Activated CD8-positive, alpha-beta memory T cell treated with anti-CD3 and anti-CD28 coated beads for 1 hour (primary cell): ENCODE measurements at places on chromosomes 16 and 17.

GRCh38 chr17:58328195-58329034 is at the start of gene TSPOAP1:
TSPOAP1 (minus strand) TSS chr17:58328795; CDS start chr17:58327920, 875 bp downstream.
- no peak for DNase-seq

DNA sequence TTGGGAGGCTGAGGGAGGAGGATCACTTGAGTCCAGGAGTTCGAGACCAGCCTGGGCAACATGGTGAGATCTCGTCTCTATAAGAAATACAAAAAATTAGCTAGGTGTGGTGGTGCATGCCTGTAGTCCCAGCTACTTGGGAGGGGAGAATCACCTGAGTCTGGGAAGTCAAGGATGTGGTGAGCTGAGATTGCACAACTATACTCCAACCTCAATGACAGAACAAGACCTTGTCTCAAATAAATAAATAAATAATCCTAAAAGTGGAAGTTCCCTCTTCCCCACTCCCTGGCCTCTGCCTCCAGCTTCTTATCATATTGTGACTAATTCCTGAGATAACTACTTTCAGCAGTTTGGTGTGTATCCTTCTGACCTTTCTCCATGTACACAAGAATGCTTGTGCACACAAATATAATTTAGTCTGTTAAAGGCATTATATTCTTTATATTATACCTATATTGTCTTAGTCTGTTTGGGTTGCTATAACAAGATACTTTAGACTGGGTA is 23.5 kb upstream of the DNAJA2 start:
- DNase-seq, result no peak

DNA sequence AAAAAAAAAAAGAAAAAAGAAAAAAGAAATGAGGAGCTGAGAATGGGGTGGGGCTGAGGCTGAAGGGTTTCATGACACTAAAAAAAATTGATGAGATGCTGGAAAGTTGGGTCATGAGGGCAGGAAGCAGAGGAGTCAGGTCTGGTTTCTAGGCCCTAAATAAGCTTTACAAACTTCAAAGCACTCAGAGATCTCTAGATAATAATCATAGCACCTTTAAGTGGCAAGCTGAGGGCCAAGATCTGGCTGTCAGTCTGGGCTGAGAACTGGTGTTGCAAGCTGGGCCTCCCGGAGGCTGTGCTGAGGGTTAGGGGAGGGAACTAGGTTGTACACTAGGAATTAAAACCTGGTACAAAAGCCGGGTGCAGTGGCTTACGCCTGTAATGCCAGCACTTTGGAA is 6.4 kb downstream of the ZNF764 start:
- DNase-seq, result no peak

DNA sequence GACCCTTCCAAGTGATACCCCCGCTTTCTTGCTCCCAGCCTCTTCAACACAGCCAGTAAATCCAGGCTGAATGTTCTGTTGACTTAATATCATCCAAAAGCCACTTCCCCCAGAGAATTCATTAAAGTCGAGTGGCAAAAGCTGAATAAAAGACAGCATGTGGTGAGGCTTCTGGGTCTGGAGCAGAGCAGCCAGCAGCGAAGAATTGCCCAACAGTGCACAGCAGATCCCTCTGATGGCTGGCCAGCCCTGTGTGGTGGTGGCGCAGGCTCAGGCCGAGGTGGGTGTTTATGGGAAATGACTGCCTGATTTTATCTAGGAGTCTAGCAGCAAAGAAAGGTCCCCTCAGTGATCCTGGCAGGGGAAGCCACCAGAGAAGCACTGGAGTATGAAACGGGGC is 30.3 kb upstream of the RCVRN start:
- DNase-seq, result no peak

DNA sequence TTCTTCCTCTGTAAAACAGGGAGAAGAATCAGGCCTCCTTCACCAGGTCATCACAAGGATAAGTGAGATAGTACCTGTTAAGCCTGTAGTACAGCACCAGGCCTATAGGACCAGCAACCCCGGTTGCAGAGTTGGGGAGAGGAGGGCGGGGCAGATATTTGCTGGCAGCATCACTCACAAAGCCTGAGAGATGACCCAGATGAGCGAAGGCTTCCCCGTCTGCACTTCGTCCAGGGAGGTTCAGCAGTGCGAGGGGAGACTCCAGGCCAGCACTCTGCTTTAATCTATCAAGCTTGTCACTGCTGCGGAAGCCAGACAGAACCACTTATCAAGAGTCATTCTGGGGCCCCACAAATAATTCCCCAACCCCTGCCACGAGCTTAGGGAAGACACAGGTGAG is 15.8 kb upstream of the RBBP6 start:
- DNase-seq, result no peak

DNA sequence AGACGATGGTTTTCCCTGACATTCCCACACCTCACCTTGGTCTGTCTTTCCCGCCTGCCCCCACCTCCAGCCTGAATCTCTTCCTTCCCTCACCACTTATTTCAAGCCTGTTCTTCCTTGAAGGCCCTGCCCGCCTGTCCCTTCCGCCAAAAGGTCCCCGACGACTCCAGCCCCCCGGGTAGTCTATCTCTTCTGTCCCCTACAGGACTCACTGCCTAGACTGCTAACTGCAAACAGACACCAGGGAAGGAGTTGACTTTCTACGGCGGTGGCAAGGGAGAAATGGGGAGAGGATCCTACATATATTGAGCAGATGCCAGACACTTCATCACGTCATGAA is 53.7 kb downstream of the NT5M start:
- DNase-seq, result no peak

DNA sequence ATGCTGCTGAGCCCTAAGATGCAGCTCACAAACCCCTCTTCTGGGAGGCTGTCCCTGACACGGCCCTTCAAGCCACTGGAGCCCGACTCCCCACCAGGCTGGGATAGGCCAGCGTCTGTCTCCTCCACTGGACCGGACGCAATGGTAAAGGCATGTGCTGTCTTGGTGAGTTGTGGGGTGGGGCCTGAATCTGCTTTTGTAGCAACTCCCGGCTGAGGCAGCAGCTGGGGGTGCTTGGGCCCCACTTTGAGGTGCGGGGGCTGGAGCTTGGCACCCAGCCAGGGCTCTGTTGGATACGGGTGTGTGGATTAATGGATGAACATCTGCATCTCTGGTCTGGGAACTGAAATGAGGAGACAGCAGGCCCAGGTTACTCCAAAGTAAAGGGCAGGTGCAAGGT is 3.5 kb upstream of the NLRC3 start:
- no peak for DNase-seq

DNA sequence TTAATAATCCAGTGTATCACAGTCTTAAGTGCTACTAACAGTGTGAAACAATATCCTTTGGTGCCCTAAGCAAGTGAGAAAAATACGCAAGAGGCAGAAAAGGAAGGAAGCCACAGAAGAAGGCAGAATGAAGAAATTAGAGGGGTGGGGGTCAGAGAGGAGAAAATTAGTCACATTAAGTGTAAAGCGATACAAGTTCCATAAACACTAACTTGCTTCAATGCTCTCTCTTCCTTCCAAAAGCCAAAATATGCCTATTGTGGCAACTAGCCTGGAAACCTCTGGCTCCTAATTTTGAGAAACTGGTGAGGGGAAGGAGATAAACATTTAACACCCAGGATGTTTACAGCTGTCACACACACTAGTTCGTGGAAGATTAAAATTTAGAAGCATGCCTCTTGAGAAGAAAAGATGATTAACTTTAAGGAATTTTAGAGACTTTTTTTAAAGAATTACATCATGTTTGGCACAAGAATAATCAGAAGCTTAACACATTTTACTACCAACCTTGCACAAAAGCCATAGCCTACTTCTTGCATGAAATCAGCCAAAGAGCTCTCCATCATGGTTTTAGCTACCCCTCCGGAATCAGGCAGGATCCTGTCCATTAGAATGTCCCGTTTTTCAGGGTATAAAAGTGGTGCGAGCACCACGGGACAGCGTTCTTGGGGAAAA is 44.7 kb downstream of the CNOT1 start:
- no peak for DNase-seq

- DNase-seq, result no peak
Measured at GRCh38 chr16:10762336-10763016, 18.8 kb downstream of the NUBP1 start.

- no peak for DNase-seq
Measured at GRCh38 chr17:80689129-80689619, 144.5 kb downstream of the RPTOR start.

DNA sequence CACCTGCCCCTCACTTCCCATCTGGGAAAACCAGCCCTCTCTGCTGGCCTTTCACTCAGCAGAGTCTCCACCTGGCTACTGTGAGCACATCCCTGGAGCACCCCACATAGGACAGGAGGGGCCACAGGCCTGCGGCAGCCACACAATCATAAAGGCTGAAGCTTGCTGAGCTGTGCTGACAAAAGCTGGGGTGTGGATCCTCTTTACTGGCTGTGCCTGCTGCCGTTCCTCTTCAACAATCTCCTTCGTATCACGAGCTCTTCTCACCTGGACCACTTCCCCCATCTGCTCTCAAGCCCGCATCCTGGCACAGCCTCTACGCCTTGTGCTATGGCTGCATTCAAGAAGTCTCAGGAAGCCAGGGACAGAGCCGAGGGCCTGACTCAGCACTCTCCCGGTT is 86.1 kb downstream of the ZNF778 start:
- no peak for DNase-seq

DNA sequence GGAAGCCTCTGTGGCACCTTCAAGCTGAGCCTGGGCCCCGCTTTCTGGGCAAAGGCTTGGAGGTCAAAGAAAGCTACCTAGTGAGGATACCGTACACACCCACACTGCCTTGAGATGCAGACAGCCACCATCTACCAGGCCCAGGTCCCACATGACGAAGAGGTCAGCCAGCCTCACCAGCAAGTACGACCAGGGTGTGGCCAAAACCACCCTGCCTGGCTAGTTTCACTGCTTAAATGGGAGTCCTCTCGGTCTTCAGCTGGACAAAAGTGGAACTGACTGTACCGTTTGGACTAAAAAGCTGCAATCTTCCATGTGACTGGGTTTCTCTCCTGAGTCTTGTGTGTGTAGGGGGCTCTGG is 21.6 kb downstream of the VASN start:
- DNase-seq, result no peak

GRCh38 chr17:44005527-44006271 is 1.3 kb downstream of the NAGS start:
- DNase-seq, result peak; percentile 14

- no peak for DNase-seq
Measured at GRCh38 chr17:2023692-2024571, 1.2 kb downstream of the RTN4RL1 start.

DNA sequence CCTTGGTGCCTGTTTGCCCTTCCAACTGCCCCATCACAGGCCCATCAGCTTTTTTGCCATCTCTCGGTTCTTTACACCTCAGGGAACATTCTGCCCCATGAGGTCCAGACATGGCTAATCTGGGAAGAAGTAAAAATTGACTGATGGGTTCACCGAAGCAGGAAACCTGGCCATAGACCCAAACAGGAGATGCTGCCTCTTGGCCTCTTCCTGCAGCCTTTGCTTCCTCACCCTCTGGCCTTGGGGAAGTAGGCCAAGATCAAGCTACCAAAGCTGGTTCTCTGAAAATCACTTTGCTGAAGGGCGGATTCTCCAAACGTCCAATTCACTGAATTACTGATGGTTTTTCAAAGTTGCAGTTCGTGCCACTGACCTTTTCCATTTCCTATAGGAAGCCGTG is 56.1 kb downstream of the ARSG start:
- DNase-seq, result no peak

DNA sequence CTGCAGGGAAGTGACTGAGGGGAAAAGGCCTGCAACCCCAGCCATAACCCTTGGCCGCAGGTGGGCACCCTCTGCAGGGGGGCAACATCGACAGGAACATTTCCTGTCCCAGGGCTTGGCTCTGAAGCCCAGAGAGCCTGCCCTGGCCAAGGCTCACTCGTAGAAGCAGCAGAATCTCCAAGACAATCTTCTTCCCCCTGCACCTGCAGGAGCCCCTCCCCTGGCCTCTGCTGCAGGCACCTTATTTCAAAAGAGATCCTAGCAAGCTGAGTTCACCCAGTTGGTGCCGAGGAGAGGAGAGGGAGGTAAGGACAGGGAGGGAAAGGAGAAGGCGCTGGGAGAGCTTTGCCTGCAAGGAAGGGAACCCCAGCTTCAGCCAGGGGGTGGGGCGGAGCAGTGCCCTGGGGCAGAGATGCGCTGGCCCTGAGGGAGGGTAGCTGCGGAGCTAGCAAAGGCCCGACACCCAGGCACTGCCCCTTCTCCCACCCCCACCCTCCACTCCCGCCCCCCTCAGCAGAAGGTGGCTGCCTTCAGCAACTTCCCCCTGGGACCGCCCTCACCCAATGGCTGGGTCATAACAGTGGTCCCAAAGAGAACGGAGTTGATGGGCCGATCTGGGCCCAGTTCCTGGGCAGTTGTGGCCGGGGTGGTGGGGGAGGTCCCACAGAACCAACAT is 104.3 kb upstream of the TNRC6C start:
- DNase-seq, result no peak

GRCh38 chr17:32269377-32269776 is 3.7 kb downstream of the RHBDL3 start:
- no peak for DNase-seq

DNA sequence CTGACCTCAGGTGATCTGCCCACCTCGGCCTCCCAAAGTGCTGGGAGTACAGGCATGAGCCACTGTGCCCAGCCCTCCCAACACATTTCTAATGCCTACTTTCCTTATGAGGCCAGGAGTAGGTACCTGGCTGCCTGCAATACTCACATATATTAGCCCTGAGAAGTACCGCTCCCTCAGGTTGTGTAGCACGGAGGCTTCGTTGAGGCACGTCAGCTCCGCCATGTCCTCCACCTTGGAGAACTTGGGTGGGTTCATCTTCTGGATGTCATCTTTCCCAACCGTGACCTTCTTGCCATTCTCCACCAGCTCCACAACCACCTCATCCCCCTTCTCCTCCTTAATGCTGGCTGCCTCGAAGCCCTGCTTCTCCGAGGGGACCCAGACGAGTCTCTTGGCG is 19.1 kb downstream of the MYH11 start:
- no peak for DNase-seq

DNA sequence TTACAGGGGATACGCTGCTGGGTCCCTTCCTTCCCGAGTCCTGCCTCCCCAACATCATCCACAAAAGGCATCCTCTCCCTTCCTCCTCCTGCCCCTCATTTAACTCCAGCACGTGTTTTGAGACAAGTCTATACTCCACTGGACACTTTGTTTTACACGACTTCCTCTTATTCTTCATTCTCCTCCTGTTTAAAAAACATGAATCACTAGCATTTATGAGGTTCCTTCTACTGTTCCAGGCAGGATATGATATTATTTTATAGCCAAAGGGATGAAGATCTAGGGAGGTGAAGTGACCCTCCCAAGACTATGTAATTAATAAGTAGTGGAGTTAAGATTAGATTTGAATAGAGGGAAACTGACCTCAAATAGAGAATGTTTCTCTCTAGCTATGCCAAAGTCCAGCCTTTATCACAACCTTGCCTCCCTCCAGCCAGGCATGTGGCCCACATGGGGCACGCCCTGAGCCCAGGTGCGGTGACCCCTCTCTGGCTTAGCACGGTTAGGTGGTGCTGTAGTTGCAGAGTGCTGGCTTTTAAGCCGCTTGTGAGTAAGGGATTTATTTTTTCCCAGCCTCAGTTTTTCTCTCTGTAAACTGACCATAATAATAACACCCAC is 1.3 kb upstream of the HSD17B2 start:
- DNase-seq, result no peak

DNA sequence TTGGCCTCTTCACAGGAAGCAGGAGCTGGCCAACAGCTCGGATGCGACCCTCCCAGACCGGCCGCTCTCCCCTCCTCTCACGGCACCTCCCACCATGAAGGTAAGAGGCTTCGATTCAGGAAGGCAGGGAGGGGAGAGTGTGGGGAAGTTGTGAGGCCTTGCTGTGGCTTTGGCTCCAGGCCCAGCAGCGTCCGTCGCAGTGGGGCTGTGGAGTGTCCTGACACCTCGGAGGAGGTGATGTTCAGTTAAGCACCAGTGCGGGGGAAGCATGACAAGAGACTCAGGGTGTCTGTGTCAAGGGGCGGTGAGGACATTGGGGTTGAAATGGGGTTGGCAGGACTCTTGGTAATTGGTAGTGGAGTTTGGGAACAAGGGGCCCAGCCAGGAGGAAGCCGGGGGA is 109.0 kb downstream of the RAP1GAP2 start:
- DNase-seq, result no peak
